ENCODE measurements at places on chromosomes 7 and 10.

DNA sequence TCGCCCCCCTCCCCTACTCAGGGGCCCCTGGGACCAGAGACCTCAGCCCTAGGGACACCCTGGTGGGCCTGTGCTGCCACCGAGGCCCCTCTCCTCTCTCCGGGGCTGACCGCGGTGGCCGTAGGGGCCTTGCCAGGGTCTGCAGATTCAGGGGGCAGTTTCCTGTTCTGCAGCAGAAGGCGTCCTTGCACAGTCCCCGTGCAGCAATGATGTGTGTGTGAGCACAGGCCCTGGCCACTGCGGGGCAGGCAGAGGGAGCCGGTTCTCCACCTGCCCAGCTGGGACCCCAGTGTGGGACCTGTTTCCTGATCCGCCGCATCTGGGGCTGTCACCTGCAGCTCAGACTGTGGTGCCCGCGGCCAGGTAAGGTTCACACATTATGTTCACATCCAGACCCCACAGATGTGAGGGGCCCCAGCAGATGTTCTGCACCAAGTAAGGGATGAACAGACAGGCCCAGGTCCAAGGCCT is 60.7 kb upstream of the DNAJB6 start:
- no peak for DNase-seq

GRCh38 chr10:12742771-12743170 is 258.7 kb downstream of the CCDC3 start:
- no peak for DNase-seq

GRCh38 chr7:123492485-123492884 is 41.9 kb downstream of the IQUB start:
- no peak for DNase-seq

GRCh38 chr10:2556883-2557282 is 510.5 kb upstream of the PFKP start:
- DNase-seq: no peak

GRCh38 chr7:83111391-83111790 is 51.3 kb downstream of the PCLO start:
- no peak for DNase-seq

GRCh38 chr7:34191162-34191561 is 285.8 kb downstream of the BMPER start:
- no peak for DNase-seq

DNA sequence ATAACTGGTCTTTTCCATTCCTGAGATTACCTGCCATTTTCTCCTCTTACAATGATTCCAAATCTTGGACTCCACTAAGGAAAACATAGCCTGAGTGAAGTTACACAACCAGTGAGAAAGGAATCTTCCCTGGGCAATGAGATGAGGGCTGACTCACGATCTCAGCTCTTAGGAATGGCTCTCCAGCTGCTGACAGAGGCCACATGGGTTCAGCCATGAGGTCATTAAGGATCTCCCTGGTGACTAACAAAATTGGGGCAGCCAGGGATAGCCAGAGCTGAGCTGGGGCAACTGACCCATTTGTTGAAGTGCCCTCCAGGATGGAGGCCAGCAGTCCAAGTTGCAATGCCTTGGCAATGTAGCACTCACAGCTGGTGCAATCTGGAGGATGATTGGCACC is 78.7 kb upstream of the MKLN1 start:
- peak; percentile 93 for DNase-seq

GRCh38 chr10:93072225-93072712 is 1.4 kb upstream of the CYP26A1 start:
- no peak for DNase-seq

Data from RCC 7860 (cell line).